ENCODE measurements at places on chromosomes 1 and 21. TPM values are rescaled to one million over a fixed set of nuclear protein-coding genes. Genes with fewer than 3 reads are reported as not detected.

- no peak for DNase-seq
Observed at GRCh38 chr1:114026797-114027196, 47.5 kb downstream of the OLFML3 start.

DNA sequence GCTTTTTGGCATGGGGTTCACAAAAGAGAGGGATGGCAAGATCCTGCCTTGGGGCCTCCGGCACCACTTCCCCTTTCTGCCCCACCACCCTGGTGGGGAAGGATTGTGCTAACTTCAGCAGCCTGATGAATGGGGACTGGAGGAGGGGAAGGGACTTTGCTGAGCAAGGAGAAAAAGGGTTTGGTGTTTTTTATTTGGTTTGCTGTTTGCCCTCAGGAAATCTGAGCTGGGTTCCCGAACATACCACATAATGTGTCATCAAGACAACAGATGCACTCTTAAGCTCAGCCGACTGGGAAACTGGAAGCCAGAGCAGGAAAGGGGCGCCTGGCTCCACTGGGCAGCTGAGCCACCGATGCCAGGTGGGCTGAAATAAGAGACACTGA, 19.8 kb downstream of the OLFML2B start:
- DNase-seq = peak; percentile 47

GRCh38 chr1:1309251-1310108, 1.1 kb downstream of the PUSL1 start:
- no peak for DNase-seq

GRCh38 chr1:212413902-212414327, 771 bp downstream of the PACC1 start:
- DNase-seq = no peak

GRCh38 chr1:108886292-108886691, 9.5 kb downstream of the GPSM2 start:
- no peak for DNase-seq

GRCh38 chr1:23263380-23263887, 46.1 kb upstream of the HTR1D start:
- no peak for DNase-seq

- DNase-seq = no peak
Observed at GRCh38 chr21:46095083-46095719, 2.7 kb upstream of the COL6A2 start.

- no peak for DNase-seq
Observed at GRCh38 chr1:15343099-15343498, 66.6 kb upstream of the EFHD2 start.

GRCh38 chr1:157813269-157813668, 6.7 kb downstream of the FCRL1 start:
- DNase-seq = no peak

DNA sequence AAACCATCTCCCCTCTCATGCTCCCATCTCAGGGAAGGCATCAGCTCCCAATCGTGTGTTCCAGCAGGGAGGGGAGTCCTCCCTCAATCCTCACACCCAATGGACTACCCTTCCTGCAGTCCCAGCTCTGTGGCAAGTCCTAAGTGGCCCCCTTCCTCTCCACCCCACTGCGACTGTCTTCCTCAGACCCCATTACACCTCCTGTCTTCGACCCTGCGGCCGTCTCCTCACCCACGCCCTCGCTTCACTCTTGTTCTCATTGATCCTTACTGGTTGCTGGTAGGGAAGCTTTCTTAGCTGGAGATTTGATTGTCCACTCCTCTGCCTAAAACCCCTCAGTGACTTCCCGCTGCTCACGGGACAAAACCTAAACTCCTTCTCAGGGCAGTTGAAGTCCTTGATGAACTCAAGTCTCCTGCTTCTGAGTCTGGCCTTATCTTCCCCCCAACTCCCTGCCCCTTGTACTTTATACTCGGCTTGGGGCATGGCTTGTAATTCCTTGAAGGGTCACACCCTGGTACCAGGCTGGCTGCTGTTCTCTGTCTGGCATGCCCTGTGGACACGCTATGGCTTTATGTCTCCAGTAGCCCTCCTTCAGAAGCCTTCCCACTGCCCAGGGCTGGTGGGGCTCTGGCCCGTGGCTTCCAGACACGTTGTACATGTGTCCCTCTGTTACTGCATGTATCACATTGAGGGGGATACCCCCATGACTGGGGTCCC, 2.3 kb upstream of the EPS8L3 start:
- peak; percentile 9 for DNase-seq

DNA sequence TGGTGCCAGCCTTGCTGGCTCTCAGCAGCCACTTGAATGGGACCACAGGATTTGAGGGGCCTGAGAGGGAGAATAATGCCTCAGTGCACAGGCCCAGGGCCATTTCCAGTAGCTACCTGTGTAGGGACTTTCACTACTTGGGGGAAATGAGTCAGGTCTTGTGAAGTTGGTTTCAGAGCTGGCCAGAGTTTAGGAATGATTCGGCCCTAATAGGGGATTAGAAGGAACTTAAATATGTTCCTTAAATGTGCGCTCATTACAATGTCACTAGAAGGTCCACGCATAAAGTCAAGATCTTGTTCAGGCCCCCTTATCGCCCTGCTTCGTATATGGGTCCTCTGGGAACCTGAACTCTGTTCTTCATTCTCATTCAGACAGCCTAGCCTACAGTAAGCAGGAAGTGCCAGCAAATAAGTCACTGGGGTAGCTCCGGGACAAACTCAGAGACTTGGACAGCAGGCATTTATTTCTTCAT, 5.6 kb upstream of the AKR1A1 start:
- DNase-seq = no peak

DNA sequence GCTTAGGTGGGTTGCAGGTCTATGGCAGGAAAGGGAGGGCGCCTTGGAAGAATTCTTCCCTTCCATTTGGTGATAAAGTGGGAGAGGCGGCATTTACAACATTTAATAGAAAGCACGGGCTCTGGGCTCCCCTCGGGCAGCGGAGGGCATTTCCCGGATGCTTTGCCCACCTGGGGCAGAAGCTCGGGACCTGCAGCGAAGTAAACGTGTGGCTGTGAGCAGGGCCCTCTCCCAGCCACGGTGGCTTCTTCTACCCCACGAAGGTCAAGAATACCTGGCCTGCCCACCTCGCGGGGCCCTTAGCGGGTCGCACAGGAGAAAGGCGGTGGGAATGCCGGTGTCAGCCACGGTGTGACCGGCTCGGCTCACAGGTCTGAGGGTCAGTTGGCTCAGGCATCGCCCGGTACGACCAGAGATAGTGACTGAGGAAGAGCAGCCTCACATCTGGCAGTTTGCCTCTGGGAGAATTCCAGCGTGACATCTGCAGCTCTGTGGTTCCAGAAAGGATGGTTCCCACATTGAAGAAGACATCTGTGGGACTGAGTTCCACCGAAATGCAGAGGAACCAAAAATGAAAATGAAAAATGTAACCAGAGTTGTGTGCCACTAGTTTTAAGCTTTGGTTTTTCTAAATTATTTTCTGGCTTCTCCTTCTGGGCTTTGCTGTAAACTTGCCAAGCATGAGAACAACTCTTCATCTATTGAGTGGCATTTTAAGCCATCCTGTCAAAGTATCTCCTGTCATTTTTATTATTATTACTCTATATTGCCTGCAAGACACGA, 720 bp upstream of the F3 start:
- DNase-seq = peak; percentile 65

The P3R3URF gene
- not detected for polyA plus RNA-seq

The NTMT2 gene
- not detected for polyA plus RNA-seq
